H9 (cell line): ENCODE measurements at places on chromosomes 11 and 22. TPM values are rescaled to one million over a fixed set of nuclear protein-coding genes. Genes with fewer than 3 reads are reported as not detected.
A peak's percentile ranks its signal among the peaks of the same experiment; 100 is the strongest.

PKDREJ gene
- 0.04 and 0.09 TPM in 2 replicates for total RNA-seq

GRCh38 chr11:62536301-62536957, 10.2 kb downstream of the AHNAK start:
- H3K36me3 ChIP-seq: peaks cover 2% of the 10 kb centered on the region; the same call in 1 of the 3 replicates
- H3K4me1 ChIP-seq: no peaks in the 10 kb centered on the region; the same call in 1 of the 2 replicates
- no peak for DNase-seq
- H3K27ac ChIP-seq: no peak overlapping the region
- no peaks in the 10 kb centered on the region for H3K27me3 ChIP-seq

DNA sequence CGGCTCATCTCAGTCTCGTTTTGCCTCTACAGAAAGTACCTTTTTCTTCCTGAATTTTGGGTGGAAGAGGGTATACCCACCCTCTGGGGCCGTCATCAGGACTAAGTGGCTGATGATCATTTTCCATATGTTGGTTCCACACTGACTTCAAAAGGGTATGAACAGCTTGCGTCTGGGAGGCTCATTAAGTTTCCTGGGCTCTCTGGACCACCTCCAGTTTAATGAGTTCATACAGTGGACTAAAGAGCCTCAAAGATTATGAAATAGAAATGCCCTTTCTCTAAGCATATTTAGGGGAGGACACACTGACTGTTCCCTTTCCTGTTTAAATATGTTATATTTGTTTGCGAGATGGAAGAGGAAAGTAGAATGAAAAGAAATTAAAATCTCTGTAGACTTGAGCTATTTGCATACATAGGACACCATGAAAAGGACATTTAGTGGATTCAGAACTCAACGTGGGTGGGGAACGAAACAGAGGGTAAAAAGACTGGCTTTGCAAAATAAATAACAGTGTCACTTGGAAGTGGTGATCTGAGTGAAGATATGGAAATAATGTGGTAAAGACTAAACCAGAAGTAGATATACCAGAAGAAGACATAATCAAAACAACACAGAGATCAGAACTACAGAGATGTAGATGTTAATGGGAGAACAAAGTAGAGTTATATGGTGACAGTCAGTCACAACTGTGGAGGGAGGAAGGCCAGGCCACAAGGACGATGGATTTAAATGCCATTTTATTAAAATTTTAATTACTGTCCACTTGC, 18.7 kb downstream of the LDLRAD3 start:
- H3K27me3 ChIP-seq: no peaks in the 10 kb centered on the region
- no peak overlapping the region for H3K27ac ChIP-seq
- H3K36me3 ChIP-seq: peaks cover 16% of the 10 kb centered on the region
- peaks cover 9% of the 10 kb centered on the region; the same call in 1 of the 2 replicates for H3K4me1 ChIP-seq

CLMP gene
- total RNA-seq: 11.8 and 13.8 TPM in 2 replicates

CRYBB3 gene
- total RNA-seq: 0.39 and 0.53 TPM in 2 replicates

GRCh38 chr11:83292709-83293456, 6.7 kb upstream of the CCDC90B start:
- DNase-seq: peak; percentile 43
- 0 out of 2 replicates have a peak, but pooled peaks cover 2% of the 10 kb centered on the region for H3K4me1 ChIP-seq
- H3K27ac ChIP-seq: no peak overlapping the region
- no peaks in the 10 kb centered on the region for H3K27me3 ChIP-seq
- H3K36me3 ChIP-seq: no peaks in the 10 kb centered on the region; the same call in 2 of the 3 replicates
- no peak overlapping the region for H3K4me3 ChIP-seq

GRCh38 chr11:46696212-46696558, 4.2 kb downstream of the ARHGAP1 start:
- no peak overlapping the region for H3K27ac ChIP-seq
- H3K4me3 ChIP-seq: no peak overlapping the region
- H3K36me3 ChIP-seq: peaks cover 13% of the 10 kb centered on the region
- H3K4me1 ChIP-seq: no peaks in the 10 kb centered on the region
- no peak for DNase-seq
- no peaks in the 10 kb centered on the region for H3K27me3 ChIP-seq

- H3K27me3 ChIP-seq: no peaks in the 10 kb centered on the region
- H3K27ac ChIP-seq: no peak overlapping the region
- no peak overlapping the region for H3K4me3 ChIP-seq
- H3K4me1 ChIP-seq: no peaks in the 10 kb centered on the region
- H3K36me3 ChIP-seq: no peaks in the 10 kb centered on the region; the same call in 2 of the 3 replicates
- no peak for DNase-seq
These were observed 819.9 kb downstream of the FAM181B start for GRCh38 chr11:81913793-81914192.

DNA sequence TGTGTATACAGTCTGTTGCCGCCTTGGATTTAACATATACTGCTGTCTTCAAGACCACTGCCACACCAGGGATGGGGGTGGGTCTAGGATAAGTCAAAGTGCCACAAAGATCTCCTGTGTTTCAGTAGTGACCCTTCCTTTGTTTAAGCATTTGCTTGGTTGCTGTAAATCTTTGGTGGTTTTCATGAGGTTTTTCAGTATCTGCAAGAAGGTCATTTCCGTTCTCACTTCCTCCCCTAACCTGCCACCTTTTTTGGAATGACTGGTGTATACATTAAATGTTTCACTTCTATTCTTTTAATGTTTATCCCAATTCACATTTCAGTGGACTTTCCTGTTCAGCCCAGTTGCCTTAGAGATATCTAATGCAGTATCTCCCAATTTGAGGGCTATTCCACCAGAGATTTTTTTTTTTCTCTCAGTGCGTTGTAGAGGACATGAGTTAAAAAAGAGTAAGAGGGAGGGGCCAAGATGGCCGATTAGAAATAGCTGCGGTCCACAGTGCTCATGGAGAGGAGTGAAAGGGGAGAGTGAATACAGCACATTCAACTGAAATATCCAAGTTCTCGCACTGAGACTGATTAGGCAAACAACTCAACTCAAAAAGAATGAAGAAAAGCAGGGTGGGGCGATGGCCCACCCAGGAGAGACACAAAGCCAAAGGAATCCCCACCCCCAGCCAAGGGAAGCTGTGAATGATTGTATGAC, 43.2 kb downstream of the USP47 start:
- no peak overlapping the region for H3K4me3 ChIP-seq
- H3K4me1 ChIP-seq: no peaks in the 10 kb centered on the region
- no peak for DNase-seq
- no peak overlapping the region for H3K27ac ChIP-seq
- peaks cover 41% of the 10 kb centered on the region for H3K36me3 ChIP-seq
